ENCODE measurements at places on chromosomes 16 and 17. TPM values are rescaled to one million over a fixed set of nuclear protein-coding genes. Genes with fewer than 3 reads are reported as not detected.
A peak's percentile ranks its signal among the peaks of the same experiment; 100 is the strongest.

DNA sequence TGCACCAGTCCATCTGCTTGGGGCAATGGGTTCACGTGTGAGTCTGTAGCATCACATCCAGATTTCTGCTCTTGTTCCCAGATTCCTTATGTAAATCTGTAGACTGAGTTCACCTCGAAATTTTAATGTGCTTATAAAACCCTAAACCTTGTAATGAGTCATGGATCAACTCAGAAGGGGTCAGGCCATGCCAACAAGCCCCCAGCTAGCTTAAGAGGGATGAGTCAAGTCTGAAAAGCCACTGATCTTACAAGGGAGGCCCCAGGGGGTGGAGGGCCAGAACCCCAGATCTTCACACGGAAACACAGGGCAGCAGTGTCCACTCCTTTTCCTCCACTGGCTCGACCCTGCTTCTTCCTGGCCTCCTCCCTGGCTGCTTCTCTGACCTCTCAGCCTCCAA is 399.1 kb upstream of the CDH5 start:
- no peak overlapping the region for H3K27ac ChIP-seq
- H3K27me3 ChIP-seq = no peaks in the 10 kb centered on the region
- no peaks in the 10 kb centered on the region for H3K36me3 ChIP-seq
- no peak for DNase-seq
- H3K4me3 ChIP-seq = no peak overlapping the region
- H3K4me1 ChIP-seq = 0 out of 2 replicates have a peak, but pooled peaks cover 3% of the 10 kb centered on the region

- H3K27ac ChIP-seq = no peak overlapping the region
- no peak for DNase-seq
- no peak overlapping the region for H3K4me3 ChIP-seq
Measured at GRCh38 chr16:4747906-4748681, 13.8 kb downstream of the DNAAF8 start.

- no peaks in the 10 kb centered on the region for H3K27me3 ChIP-seq
- no peak for DNase-seq
- H3K4me1 ChIP-seq = peaks cover 32% of the 10 kb centered on the region
- peaks cover 2% of the 10 kb centered on the region for H3K36me3 ChIP-seq
- no peak overlapping the region for H3K4me3 ChIP-seq
Measured at GRCh38 chr16:14564323-14564722, 65.7 kb downstream of the PARN start.

- no peak for DNase-seq
- H3K27me3 ChIP-seq = no peaks in the 10 kb centered on the region
- peak overlapping the region; percentile 22 for H3K4me3 ChIP-seq
- no peaks in the 10 kb centered on the region for H3K36me3 ChIP-seq
- no peak overlapping the region for H3K27ac ChIP-seq
Measured at GRCh38 chr17:1762901-1763898, 1.3 kb downstream of the SERPINF1 start.

GRCh38 chr16:19809121-19809635 is 75.5 kb downstream of the GPRC5B start:
- H3K36me3 ChIP-seq = no peaks in the 10 kb centered on the region
- H3K4me1 ChIP-seq = peaks cover 47% of the 10 kb centered on the region
- no peak overlapping the region for H3K4me3 ChIP-seq

GRCh38 chr17:33521784-33522183 is 228.7 kb upstream of the ASIC2 start:
- no peaks in the 10 kb centered on the region for H3K4me1 ChIP-seq
- H3K36me3 ChIP-seq = no peaks in the 10 kb centered on the region
- H3K27ac ChIP-seq = no peak overlapping the region
- DNase-seq = no peak

DNA sequence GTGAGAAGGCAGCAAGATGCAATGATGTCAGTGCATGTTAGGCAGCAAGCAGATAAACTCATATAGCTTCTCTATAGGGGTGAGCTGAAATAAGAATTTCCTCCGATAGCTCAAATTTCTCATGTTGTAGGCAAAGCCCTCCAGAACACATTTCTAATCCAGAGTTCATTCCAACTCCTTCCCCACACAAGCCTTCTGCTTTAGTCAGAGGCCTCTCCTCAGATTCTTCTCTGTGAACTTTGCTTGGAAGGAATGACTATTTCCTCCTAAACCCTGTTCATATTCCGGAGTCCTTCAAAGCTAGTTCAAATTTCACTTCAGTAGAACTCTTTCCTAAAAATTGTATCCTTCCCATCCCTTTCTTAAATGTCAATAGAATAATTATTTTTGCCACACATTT is 144.8 kb downstream of the KCNJ2 start:
- no peaks in the 10 kb centered on the region for H3K27me3 ChIP-seq
- no peaks in the 10 kb centered on the region for H3K36me3 ChIP-seq
- DNase-seq = no peak
- no peak overlapping the region for H3K4me3 ChIP-seq
- no peaks in the 10 kb centered on the region for H3K4me1 ChIP-seq

DNA sequence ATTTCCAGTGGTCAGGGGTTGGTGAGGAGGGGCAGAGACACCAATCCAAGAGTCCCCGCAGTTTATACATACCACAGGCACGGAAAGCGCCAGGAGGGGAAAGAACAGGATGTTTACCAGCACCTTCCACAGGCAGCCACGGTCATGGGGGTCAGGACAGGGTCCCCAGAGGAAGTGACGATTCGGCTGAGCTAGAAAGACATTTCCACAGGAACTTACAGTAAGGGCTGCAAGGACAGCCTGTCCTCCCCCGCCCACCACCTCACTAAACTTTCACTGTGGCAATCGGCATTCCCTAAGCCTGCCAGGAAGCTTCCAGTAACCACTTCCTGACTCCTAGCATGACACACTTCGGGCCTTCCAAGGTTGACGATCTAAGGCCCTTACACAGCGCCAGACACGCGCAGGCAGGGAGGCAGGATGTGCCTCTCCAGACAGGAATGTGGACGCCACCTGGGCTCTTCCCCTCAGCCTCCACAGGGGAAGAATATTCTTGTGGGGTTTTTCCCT is 1.2 kb upstream of the MT2A start:
- H3K4me3 ChIP-seq = no peak overlapping the region
- no peaks in the 10 kb centered on the region for H3K27me3 ChIP-seq
- no peak for DNase-seq
- no peaks in the 10 kb centered on the region for H3K36me3 ChIP-seq
- peaks cover 11% of the 10 kb centered on the region for H3K4me1 ChIP-seq

DNA sequence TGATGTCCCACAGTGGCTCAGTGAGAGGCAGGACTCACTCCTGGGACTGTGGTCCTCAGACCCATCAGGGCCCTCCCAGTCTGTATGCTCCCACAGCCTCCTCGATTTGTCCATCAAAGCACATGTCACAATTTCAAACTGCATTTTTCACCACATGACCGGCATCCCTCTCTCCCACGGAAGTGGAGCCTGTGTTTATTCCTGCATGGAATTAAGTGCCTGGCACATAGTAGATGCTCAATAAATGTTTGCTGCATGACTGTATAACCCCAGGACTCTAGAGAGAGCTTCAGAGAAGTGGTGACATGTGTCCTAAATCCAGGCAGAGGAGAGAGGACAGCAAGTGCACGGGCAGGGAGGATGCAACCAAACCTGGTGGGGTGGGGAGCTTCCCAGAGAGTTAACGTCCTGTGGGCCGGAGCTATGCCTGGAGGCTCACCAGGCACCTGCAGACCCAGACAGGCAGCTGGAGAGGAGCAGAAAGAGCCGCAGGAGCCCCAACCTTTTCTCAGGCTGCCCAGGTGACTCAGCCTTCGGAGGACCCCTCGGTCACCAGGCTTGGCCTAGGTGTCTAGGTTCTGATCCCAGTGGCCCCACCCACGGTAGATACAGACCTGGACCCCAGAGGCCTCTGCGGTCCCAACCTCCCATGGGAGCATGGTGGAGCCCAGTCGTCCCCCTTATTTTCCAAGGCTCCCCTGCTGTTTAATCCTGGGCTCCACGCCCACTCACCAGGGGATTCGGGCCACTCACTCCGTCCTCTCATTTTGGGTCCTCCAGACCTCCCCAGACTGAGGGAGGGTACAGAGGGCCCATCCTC is 5.8 kb downstream of the CDH5 start:
- no peaks in the 10 kb centered on the region for H3K36me3 ChIP-seq
- DNase-seq = no peak
- no peak overlapping the region for H3K4me3 ChIP-seq
- no peaks in the 10 kb centered on the region for H3K4me1 ChIP-seq

DNA sequence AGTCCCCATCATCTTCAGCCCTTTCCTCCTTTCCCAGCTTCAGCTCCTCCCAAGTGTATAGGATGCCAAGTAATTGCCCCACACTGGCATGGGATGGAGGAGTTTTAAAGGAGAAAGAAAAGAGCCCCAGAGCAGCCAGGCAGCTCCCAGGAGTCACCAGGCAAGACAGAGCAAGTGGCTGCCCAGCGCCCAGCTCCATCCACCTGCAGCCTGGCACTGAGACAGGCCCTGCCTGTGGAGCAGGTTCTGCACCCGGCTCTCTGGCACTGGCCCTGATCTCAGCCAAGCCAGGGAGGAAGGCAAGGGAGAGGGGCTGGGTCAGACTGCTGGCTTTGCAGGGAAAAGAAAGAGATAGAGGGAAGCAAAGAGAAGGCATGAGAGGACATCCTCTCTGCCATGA is 21.7 kb downstream of the FOXN1 start:
- H3K27me3 ChIP-seq = no peaks in the 10 kb centered on the region
- no peaks in the 10 kb centered on the region for H3K36me3 ChIP-seq
- DNase-seq = no peak
- H3K27ac ChIP-seq = no peak overlapping the region
- peaks cover 37% of the 10 kb centered on the region for H3K4me1 ChIP-seq
- H3K4me3 ChIP-seq = no peak overlapping the region

KIFC3 gene
- 108 TPM for total RNA-seq

NUP93 gene
- 149 TPM for total RNA-seq

NPEPPS gene
- total RNA-seq = 139 TPM

DNA sequence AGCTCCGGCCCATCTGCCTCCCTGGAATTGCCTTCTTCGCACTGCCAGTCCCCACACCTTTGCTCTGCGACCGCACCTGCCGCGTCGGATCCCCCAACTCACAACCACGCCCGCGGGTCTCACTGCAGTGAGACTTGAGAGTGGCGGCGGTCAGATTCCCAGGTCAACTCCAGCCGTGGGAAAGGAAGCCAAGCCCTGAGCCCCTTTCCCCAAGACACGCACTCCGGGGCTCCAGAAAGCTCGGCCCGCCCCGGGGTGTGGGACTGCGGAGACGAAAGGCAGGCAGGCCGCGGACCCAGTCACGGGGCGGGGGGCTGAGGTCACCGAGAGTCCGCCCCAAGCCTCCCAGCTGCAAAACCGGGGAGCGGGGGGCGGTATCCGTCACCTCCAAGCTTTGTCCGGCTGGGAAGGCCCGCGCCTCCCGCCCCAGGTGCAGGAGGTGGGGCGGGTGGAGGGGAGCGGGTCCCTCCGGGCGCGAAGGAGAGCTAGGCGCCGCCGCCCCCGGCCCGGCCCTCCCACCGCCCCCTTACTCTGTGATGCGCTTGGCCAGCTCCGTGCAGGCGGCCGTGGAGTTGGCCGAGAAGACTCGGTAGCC is 615 bp downstream of the PRPSAP1 start:
- H3K36me3 ChIP-seq = no peaks in the 10 kb centered on the region
- no peak for DNase-seq
- peak overlapping the region; percentile 90 for H3K27ac ChIP-seq
- H3K4me1 ChIP-seq = peaks cover 15% of the 10 kb centered on the region
- peak overlapping the region; percentile 83 for H3K4me3 ChIP-seq

DNA sequence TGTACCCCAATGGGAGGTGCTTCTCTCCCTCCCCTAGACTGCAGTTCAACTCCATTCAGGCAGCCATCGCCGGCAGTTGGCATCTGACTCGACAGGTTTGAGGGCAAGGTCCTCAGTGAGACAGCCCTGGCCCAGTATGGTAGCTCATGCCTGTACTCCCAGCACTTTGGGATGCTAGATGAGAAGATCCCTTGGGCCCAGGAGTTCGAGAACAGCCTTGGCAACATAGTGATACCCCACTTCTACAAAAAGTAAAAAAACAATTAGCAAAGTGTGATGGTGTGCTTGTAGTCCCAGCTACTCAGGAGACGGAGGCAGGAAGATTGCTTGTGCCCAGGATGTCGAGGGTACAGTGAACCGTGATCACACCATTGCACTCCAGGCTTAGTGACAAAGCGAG is 12.1 kb downstream of the VPS35L start:
- no peaks in the 10 kb centered on the region for H3K4me1 ChIP-seq
- H3K36me3 ChIP-seq = no peaks in the 10 kb centered on the region
- H3K4me3 ChIP-seq = no peak overlapping the region

CRHR1 gene
- total RNA-seq = not detected

GRCh38 chr17:56756536-56756935 is 77.2 kb downstream of the C17orf67 start:
- no peak overlapping the region for H3K27ac ChIP-seq
- no peak overlapping the region for H3K4me3 ChIP-seq
- H3K27me3 ChIP-seq = no peaks in the 10 kb centered on the region
- no peaks in the 10 kb centered on the region for H3K36me3 ChIP-seq

GRCh38 chr16:54783226-54783625 is 147.4 kb upstream of the IRX5 start:
- no peaks in the 10 kb centered on the region for H3K4me1 ChIP-seq
- H3K36me3 ChIP-seq = no peaks in the 10 kb centered on the region
- H3K27ac ChIP-seq = no peak overlapping the region
- no peak for DNase-seq

DNA sequence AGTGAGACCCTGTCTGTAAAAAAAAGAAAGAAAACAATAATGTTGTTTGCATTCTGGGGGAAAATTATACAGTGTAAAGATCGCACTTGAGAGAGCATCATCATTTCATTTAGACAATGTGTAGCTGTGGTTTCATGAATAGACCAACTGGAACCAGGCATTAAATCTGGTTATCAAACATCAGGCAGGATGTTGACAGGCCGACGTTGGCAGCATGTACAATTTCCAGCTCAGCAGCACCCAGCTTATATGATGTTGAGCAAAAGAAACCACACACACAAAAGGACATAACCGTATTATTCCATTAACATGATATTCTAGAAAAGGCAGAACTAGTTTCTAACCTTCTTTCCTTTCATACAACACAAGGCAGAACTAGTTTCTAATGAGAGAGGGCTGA is 5.8 kb downstream of the MARVELD3 start:
- no peaks in the 10 kb centered on the region for H3K27me3 ChIP-seq
- peaks cover 10% of the 10 kb centered on the region for H3K36me3 ChIP-seq
- peaks cover 13% of the 10 kb centered on the region for H3K4me1 ChIP-seq
- H3K27ac ChIP-seq = no peak overlapping the region
- no peak for DNase-seq
- no peak overlapping the region for H3K4me3 ChIP-seq

AANAT gene
- total RNA-seq = not detected

- DNase-seq = no peak
- no peaks in the 10 kb centered on the region for H3K4me1 ChIP-seq
- no peak overlapping the region for H3K4me3 ChIP-seq
- H3K27me3 ChIP-seq = no peaks in the 10 kb centered on the region
- H3K36me3 ChIP-seq = no peaks in the 10 kb centered on the region
- no peak overlapping the region for H3K27ac ChIP-seq
Measured at GRCh38 chr17:74316220-74316619, 9.8 kb upstream of the KIF19 start.

- no peak for DNase-seq
- H3K36me3 ChIP-seq = no peaks in the 10 kb centered on the region
- H3K4me3 ChIP-seq = no peak overlapping the region
- no peaks in the 10 kb centered on the region for H3K27me3 ChIP-seq
- no peak overlapping the region for H3K27ac ChIP-seq
- H3K4me1 ChIP-seq = no peaks in the 10 kb centered on the region
Measured at GRCh38 chr16:30619638-30620037, 9.4 kb upstream of the ZNF689 start.

GRCh38 chr17:22492331-22492730 is 800.0 kb downstream of the KCNJ18 start:
- no peak overlapping the region for H3K4me3 ChIP-seq
- DNase-seq = no peak
- no peak overlapping the region for H3K27ac ChIP-seq
- no peaks in the 10 kb centered on the region for H3K27me3 ChIP-seq
- H3K4me1 ChIP-seq = no peaks in the 10 kb centered on the region

Measured in Caco-2 (cell line).